Left renal cortex interstitium (tissue), 4 donors: ENCODE measurements at places on chromosomes 6 and 20. TPM values are rescaled to one million over a fixed set of nuclear protein-coding genes. Genes with fewer than 3 reads are reported as not detected.

Gene IPCEF1
- polyA plus RNA-seq, result 5.5 TPM

Gene SLC4A11
- polyA plus RNA-seq, result 2.1 TPM

DNA sequence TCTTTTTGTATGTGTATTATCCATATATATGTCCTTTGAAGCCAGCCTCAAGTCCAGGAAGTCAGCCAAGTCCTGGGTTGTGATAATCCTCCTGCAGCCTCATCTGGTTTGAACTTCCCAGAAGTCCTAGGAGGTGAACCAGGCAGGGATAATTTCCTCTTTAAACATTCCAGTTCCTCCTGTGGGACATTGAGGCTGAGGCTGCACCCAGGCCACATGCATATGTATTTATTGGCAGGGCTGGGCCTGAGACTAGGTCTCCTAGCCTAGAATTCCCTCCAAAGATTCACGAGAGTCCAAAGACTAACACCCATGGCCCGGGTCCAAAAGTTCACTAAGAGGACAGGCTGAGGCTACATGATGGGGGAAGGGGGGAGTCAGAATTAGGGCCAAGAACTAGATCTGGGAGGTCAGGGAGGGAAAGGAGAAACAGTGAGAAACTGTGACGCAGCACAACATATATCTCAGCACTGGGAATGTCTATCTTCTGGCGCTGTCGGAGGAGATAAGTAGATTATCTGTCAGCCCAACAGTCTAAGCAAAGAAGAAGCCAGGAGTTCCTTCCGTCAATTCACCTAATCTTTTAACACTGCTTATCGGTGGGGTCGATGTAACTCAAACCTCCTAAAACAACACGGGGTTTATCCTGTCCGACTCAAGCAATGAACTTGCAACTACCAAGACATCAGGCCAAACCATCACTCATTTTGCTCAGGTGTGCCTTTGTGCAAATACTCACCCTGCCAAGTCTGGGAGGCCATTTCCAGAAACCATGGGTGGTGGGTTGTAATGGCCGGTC is 43.3 kb downstream of the SNX5 start:
- DNase-seq, result no peak

- DNase-seq, result no peak
These were observed 324.8 kb downstream of the SMOC2 start for GRCh38 chr6:168765752-168766151.

Gene TSHZ2
- 14.5 TPM for polyA plus RNA-seq

GRCh38 chr6:5698318-5698717 is 308.4 kb downstream of the NRN1 start:
- no peak for DNase-seq

GRCh38 chr20:37734228-37734985 is 40.6 kb downstream of the CTNNBL1 start:
- no peak for DNase-seq

DNA sequence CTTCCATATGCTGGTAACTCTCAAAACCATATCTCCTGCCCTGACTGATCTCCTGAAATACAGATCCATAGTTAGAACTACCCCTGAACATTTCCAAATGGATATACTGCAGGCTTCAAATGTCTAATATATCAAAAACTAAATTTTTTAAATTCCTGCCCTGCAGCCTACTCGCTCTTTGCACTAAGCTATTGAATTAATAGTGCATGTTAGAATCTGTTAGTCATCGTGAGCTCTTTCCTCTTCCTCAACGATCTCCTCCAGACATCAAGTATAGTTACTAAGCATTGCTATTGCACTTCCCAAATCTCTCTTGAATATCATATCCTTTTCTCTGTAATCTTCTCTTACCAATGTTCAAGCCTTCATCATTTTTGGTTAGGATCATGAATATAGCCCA is 26.0 kb upstream of the RSPO3 start:
- DNase-seq, result no peak

Gene RPL7L1
- polyA plus RNA-seq, result 97.6 TPM

- no peak for DNase-seq
These were observed 22.0 kb upstream of the SIRPD start for GRCh38 chr20:1579488-1579887.

- DNase-seq, result no peak
These were observed 40.2 kb downstream of the INSM1 start for GRCh38 chr20:20407891-20408805.

Gene RBM39
- polyA plus RNA-seq, result 697 TPM

Gene UST
- polyA plus RNA-seq, result 11.0 TPM

- DNase-seq, result no peak
These were observed 124.5 kb upstream of the SAMD5 start for GRCh38 chr6:147384029-147384428.

Gene RAB44
- polyA plus RNA-seq, result not detected

- no peak for DNase-seq
These were observed 3.0 kb upstream of the CDH26 start for GRCh38 chr20:59955131-59955796.

Gene CASS4
- 3.5 TPM for polyA plus RNA-seq

DNA sequence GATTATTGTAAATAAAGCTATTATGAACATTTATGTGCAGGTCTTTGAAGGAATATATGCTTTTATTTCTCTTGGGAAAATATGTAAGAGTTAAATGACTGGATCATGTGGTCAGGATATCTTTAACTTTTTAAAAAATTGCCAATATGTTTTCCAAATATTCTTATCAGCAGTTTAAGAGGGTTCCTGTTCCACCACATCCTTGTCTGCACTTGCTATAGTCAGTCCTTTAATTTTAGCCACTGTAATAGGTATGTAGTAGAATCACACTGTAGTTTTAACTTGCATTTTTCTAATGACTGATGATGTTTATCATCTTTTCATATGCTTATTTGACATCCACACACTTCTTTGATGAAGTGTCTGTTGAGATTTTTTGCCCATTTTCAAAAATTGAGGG is 23.6 kb upstream of the HIVEP2 start:
- no peak for DNase-seq

Gene LRP11
- 36.0 TPM for polyA plus RNA-seq

- no peak for DNase-seq
These were observed 565.9 kb upstream of the RNF217 start for GRCh38 chr6:124396361-124396760.

DNA sequence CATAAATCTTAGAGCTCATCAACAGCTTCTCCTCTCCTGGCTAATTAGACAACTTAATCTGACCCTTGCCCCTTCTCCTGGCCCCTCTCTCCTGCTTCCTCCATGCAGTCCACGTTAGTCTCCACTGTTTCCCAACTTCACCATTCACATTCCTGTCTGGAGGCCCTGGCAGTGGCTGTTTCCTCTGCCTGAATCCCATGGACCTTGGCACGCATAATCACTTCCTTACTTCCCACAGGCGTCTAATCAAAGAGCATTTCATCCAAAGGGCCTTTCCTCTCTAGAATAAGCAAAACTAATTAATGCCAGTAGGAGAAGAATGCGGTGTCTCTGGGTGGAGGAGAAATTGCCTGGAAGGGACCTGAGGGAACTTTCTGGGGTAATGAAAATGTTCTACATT is 16.4 kb upstream of the XRN2 start:
- no peak for DNase-seq

- no peak for DNase-seq
These were observed 36.1 kb downstream of the GMDS start for GRCh38 chr6:2209226-2209809.
